Endothelial cell of umbilical vein (primary cell): ENCODE measurements at places on chromosomes 3 and 15. TPM values are rescaled to one million over a fixed set of nuclear protein-coding genes. Genes with fewer than 3 reads are reported as not detected.

WDR93 gene
- not detected in 2 replicates for total RNA-seq

STRIT1 gene
- total RNA-seq: not detected in 2 replicates

ALPK3 gene
- 36.2 and 41.7 TPM in 2 replicates for total RNA-seq

CELF6 gene
- total RNA-seq: 0.30 TPM in 1 of 2 replicates, not detected in the other

GABRR3 gene
- not detected in 2 replicates for total RNA-seq

CCDC39 gene
- total RNA-seq: not detected in 2 replicates

PODXL2 gene
- total RNA-seq: 5.3 and 6.5 TPM in 2 replicates

HERC2 gene
- total RNA-seq: 77.6 and 83.9 TPM in 2 replicates

TNFAIP8L3 gene
- total RNA-seq: 36.9 and 38.3 TPM in 2 replicates

FGD5 gene
- 134 and 141 TPM in 2 replicates for total RNA-seq

SPRED1 gene
- 10.7 and 16.4 TPM in 2 replicates for total RNA-seq

MYEF2 gene
- 54.8 and 62.5 TPM in 2 replicates for total RNA-seq

HHATL gene
- total RNA-seq: not detected in 2 replicates

PATL2 gene
- total RNA-seq: 0.42 TPM in 1 of 2 replicates, not detected in the other

ABI3BP gene
- 55.9 and 78.1 TPM in 2 replicates for total RNA-seq

LIPC gene
- total RNA-seq: not detected in 2 replicates

C3orf22 gene
- total RNA-seq: not detected in 2 replicates

NMB gene
- total RNA-seq: 9.6 and 9.8 TPM in 2 replicates

BFSP2 gene
- not detected in 2 replicates for total RNA-seq

RETNLB gene
- total RNA-seq: not detected in 2 replicates

GAP43 gene
- not detected in 2 replicates for total RNA-seq

SOX14 gene
- total RNA-seq: not detected in 2 replicates

CAV3 gene
- not detected in 2 replicates for total RNA-seq

POPDC2 gene
- total RNA-seq: 0.66 TPM in 1 of 2 replicates, not detected in the other

EMC7 gene
- total RNA-seq: 69.9 and 70.6 TPM in 2 replicates

PLA2G4E gene
- not detected in 2 replicates for total RNA-seq

GRM2 gene
- 0.51 TPM in 2 replicates for total RNA-seq

PLSCR5 gene
- not detected in 2 replicates for total RNA-seq

RARRES1 gene
- total RNA-seq: 1.5 and 1.8 TPM in 2 replicates

AADACL2 gene
- not detected in 2 replicates for total RNA-seq

PRR20G gene
- total RNA-seq: not detected in 2 replicates

GADL1 gene
- not detected in 2 replicates for total RNA-seq

MAN2C1 gene
- total RNA-seq: 248 TPM in 2 replicates

XCR1 gene
- not detected in 2 replicates for total RNA-seq

DNAJC13 gene
- total RNA-seq: 64.0 and 71.7 TPM in 2 replicates

BSN gene
- total RNA-seq: 0.27 and 0.28 TPM in 2 replicates

EFCAB12 gene
- total RNA-seq: 0.25 and 0.49 TPM in 2 replicates

MUSTN1 gene
- total RNA-seq: 0.62 and 2.2 TPM in 2 replicates

ACSBG1 gene
- not detected in 2 replicates for total RNA-seq

CAND2 gene
- 11.0 and 12.4 TPM in 2 replicates for total RNA-seq

NMNAT3 gene
- 0.12 and 0.60 TPM in 2 replicates for total RNA-seq

TMEM212 gene
- not detected in 2 replicates for total RNA-seq

ITGA11 gene
- total RNA-seq: 0.18 and 0.58 TPM in 2 replicates

NPTN gene
- total RNA-seq: 71.5 and 77.4 TPM in 2 replicates

ABCF3 gene
- total RNA-seq: 65.6 and 68.8 TPM in 2 replicates

LNP1 gene
- 0.80 and 0.81 TPM in 2 replicates for total RNA-seq

DAZL gene
- not detected in 2 replicates for total RNA-seq

SLC2A2 gene
- total RNA-seq: not detected in 2 replicates

OCA2 gene
- total RNA-seq: not detected in 2 replicates

MKRN3 gene
- total RNA-seq: 0.18 TPM in 2 replicates

WDR49 gene
- 0.28 TPM in 1 of 2 replicates, not detected in the other for total RNA-seq

NR2F2 gene
- total RNA-seq: 153 and 182 TPM in 2 replicates

STOML1 gene
- total RNA-seq: 12.4 and 12.9 TPM in 2 replicates

PCCB gene
- total RNA-seq: 28.6 and 35.4 TPM in 2 replicates

CCDC54 gene
- total RNA-seq: not detected in 2 replicates

HOMER2 gene
- total RNA-seq: 0.60 and 0.97 TPM in 2 replicates

EIF4G1 gene
- 524 and 532 TPM in 2 replicates for total RNA-seq

GREM1 gene
- total RNA-seq: 0.44 TPM in 1 of 2 replicates, not detected in the other

PLAAT1 gene
- 0.58 and 0.75 TPM in 2 replicates for total RNA-seq
